Renal pelvis (tissue), 12 donors: ENCODE measurements at places on chromosomes 2 and 18.

DNA sequence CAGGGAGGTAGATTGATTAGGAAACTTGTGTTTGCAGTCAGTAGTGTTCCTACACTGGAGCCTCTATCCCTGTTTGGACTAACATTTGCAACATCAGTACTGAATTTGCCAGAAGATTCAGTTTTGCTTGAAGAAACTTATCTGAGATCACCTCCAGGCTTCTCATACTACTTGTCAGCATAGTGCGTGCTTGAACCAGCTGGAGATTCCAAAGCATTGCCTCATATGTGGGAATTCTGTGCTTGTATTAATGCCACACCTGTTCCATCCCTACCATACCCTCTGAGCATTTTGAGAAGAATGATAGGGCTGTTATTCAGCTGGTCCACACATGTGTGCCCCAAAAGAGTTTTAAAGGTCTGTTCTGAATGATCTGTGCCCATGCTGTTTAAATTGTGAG, 148.7 kb downstream of the RAPGEF4 start:
- no peak for DNase-seq

DNA sequence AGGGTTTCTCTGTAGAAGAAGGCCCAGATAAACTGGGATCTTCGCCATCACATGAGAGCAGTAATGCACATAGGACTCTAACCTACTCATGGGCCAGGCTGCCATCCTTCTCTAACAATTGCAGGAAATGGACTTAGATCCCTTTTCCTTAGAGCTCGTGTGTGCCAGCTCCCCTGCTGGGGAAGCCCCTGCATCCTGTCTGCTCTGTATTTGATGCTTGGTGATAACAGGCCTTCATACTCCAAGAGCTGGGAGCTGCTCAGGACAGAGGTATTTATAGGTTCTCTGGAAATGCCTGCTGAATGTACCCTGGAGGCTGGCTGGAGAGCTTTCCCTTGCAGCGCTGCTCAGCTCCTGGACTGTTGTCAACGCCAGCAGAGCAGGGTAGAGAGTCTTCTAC, 249.6 kb downstream of the MTX2 start:
- no peak for DNase-seq

DNA sequence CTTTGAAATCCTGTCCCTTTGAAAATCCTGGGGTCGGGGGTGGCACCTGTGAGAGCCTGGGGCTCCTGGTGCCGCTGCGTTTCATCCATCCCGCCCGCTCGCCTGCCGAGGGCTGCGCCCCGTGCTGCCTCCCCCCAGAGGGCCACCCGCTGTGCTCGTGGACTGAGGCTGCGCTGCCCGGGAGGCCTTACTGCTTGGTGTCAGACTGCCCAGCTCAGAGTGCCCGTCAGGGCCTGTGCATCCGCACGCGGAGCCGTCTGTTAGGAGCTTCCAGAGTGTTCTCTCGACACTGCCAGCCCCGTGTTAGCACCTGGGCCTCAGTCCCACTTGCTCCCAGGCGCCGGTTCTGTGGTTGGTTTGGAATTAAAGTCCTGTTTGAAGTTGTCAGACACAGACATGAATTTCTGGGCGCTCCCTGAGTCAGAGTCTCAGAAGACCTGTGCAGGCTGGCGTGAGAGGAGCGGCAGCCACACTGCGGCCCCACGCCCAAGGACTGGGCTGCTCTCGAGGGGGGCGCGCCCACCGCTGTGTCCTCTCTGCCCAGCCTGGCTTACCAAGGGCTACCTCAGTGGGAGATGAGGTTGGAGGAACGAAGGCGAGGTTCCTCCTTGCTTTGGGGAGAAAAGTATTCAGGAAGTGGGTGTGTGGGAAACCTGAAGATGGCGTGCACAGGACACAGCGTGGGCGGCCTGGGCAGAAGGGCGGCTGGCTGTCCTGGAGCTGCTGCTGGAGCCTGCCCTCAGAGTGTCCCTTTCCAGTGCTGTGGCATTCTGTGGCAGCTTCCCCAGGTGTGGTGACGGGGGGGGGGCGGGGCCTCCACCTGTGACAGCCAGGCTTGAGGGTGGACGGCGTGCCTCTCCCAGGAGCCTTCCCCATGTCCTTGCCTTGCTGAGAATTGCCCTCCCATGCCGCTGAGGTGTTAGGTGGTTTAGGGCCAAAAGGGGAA, 14.1 kb downstream of the DTYMK start:
- DNase-seq = no peak

DNA sequence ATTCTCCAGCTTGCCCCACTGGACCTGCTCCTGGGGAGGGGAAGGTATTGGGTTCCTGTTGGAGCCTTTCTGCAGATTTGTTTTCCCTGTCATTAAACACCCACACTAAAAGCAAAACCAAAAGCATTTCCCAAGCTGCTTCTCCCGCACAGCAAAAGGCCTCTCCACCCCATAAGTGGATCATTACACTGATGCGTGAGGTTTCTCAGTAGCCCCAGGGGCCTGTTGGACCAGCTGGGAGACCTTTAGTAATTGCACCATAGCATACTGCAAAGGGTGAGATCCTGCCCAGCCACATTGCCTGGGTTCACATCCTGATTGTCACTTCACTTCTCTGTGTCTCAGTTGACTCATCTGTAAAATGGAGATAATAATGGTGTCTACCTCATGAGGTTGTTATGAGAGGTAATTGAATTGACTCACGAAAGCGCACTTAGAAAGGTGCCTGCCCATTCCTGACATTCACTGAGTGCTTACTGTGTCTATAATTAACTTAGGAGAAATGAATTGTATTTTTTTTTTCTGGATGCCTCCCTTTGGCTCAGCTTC, 43.9 kb downstream of the TOGARAM2 start:
- no peak for DNase-seq

- no peak for DNase-seq
These were observed 57.3 kb upstream of the ALPP start for GRCh38 chr2:232321156-232321816.

DNA sequence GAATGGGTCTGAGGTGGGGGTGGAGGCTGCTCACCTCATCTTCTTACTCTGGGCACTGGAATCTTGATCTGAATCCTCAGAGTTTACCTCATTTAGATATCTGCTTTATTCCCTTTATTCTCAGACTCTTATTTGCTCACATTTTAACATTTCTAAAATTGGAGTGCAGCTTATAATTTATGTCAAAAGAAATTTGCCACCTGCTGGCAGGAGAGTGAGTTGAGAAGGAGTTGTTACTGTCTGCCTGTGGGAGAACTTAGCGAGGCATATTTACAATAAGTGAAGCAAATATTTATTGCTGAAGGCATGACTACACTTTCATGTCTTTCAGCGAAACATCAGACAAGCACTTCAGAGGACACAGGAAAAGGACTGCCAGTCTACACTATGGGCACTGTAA, 16.4 kb upstream of the KIAA2012 start:
- no peak for DNase-seq

DNA sequence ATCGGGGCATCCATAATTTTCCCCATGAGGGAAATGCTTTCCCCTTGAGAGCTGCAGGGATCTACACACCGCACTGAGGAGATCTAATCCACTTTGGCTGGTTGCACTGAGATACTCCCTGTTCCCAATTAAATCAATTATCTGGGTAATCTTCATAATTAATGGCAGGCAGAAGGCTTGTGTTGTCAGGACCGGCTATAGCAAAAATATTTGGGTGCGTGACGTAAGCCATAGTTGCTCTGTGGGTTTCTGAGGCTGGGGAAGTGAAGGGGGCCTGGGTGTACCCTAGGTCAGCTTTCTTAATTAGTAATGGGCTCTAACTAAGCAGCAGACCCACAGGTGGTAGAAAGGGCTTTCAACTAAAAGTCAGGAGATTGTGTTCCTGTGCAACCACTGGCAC, 62.8 kb upstream of the UPP2 start:
- DNase-seq = no peak

DNA sequence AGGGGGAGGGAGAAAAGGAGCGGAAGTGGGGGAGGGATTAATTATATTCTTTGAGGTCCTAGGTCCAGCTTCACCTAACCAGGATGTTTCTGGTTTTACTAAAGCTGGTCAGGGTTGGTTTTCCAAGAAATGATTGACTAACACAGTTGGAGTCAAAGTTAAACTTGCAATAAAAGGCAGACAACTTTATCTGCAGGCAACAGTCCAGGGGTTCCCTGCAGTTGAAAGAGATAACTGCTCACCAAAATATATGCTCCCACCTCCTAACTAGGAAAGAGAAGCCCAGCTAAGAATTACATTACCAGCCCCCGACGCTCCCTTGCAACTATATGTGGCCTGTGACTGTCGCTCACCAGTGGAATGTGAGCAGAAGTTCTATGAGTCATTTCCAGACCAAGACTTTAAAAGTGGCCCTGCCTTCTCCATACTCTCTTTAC, 140.0 kb upstream of the PKDCC start:
- DNase-seq = no peak

DNA sequence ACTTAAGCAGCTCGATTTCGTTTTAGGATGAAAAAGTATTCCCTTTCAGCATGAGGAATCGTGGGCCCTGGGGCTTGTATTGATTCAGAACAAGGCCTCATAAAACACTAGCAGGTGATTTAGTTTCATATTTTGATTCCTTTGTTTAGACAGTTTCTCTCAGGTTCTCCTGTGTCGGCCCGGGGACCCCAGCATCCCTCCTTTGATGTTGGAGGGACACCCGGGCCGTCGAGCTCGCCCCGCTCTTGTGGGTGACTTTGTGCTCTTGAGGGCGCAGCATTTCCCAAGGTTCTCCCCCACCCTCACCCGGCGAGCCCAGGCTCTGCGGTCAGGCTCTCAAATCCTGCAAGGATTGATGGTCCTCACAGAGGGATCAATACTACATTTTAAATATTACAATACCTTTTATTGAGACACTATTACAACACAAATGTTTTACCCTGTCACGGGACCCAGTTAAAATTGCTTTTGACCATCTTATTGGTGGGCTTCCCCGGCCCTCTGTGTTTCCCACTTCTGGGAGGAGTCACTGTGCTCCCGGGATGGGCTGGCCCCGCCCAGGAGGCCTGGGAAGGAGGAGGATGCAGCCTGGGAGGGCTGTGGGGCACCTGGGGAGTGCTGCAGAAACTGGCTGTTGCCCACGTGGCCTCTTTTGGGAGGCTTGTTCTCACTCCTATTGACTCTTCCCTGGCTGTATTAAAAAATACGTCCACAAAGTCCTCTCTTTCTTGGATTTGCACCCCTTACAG, 222.6 kb downstream of the INSIG2 start:
- no peak for DNase-seq
